ENCODE measurements at places on chromosomes 16 and 17.

GRCh38 chr16:27811881-27812280, 251.6 kb downstream of the GSG1L start:
- no peak for DNase-seq

DNA sequence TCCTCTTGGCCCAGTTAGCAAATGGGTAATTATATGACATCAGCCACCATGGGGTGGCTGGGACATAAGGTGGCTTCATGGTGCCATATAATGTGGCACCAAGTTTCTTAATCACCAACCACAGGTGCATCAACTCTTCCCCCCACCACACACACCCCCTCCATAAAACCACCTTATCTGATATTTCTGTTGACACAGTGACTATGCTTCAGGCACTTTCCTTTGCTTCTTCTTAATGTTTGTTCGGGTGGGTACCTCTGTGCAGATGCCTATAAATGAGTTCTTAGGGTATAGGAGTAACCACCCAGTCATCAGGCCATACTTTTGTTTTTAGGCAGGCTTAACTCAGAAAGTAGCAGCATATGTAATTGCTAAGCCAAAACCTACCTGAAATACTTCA, 29.5 kb downstream of the RNF43 start:
- no peak for DNase-seq

DNA sequence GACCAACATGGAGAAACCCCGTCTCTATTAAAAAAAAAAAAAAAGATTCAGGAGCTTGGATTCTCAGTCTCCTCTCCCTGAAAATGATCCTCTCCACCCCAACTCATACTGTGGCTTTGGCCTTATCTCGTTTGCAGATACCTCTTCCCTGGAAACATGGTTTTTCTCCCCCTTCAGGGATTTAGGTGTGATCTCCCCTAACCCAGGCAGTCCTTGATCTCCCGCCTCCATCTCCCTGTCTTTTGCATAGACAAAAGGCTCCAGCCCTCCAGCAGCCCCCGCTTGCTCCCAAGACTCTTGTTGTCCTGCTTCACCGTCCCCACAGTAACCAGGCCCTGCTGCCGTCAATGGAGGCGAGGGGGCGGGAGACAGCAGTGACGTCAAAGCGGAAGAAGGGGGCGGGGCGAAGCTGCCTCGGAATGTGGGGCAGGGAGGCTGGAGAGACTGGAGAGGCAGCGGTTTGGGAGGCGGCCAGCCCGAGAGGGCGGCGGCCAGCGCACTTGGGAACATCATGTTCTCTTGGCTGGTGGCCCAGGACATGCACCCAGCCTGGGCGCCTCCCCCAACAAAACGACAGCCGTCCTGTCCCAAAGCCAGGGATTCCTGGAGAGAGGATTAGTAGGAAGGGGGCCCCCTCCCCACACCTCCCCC, 1.9 kb upstream of the PER1 start:
- DNase-seq: no peak

DNA sequence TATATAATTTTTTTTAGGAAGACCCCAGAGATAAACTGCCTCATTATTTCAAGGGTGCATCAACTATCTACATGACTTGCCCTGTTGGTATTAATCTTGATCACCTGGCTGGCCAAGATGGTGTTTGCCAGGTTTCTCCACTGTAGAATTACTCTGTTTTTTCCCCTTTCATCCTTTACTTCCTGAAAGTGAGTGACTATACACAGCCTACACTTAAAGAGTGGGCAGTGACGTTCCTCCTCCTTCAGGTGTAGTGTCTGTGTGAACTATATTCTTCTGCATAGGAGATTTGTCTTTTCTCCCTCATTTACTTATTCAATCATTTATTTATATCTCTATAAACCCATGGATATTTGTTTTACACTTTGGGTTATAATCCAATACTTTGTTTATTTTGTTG, 246.7 kb downstream of the IRF8 start:
- DNase-seq: no peak

DNA sequence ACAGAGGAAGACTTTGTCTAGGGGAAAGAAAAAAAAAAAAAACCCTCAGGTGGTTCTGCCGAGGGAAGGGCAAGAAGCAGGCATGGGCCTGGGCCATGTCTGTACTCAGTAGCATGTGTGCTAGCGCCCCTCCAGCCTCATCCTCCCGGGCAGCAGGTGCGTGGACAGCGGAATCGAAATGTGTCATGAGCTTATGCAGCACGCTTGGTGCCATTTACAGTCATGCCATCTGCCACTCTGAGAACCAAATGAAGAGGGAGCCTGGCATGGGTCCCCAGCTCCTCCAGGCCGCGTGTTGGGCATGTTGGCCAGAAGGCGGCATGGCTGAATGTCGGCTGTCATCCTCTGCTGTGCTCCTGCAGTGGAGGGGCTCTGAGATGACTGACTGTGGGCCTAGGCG, 31.4 kb downstream of the CRAMP1 start:
- DNase-seq: no peak

DNA sequence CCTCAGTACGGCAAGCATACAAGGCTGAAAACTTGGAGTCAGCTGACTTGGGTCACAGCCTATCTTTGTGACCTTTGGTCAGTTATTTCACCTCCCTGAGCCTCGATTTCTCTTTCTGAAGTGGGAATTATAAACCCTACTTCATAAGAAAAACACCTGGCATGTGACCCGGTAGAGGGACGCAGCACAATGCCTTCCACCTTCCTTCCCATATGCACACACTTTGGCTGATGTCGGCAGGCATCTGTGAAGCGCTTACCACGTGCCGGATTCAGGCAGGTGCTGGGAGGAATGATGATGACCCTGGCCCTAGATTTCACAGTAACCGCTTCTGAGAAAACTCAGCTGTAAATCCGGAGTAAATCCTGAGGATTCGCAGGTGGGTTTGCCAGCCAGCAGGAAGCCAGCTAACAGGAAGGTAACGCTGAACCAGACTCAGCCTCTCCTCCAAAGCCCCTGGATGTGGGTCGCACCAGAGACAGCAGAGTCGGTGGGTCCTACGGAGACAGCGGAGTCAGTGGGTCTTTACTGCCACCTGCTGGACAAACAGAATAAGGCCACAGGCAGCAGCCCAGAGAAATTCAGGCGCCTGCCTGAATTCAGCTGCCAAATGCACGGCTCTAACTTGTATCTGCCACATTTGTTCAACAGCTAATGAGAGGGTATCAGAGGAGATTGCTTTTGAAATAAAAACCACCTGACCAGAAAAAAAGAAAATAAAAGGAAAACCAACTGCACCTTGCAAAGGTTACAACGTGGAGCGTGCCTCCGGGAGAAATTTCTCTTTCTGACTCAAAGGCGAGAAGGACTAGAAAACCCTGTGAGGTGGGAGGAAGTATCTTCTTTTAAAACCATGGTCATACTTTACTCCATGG, 16.6 kb downstream of the COPRS start:
- no peak for DNase-seq

DNA sequence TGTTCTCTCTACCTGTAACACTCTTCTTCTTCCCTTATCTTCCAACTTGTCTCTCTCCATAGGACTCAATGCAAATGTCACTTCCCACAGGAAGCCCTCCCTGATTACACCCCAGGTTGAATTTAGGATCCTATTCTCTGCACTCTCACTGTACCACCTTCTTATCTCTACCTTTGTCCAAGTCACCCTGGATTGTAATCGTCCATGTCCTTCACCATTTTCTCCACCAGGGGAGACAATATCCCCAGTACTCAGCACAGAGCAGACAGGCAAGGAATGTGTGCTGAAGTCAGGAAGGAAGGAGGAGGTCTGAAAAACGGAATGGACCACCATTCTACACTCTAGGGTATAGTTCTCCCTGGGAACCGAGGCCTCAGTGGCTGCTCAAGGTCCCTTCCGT, 14.2 kb downstream of the C16orf82 start:
- DNase-seq: no peak

- DNase-seq: no peak
Measured at GRCh38 chr17:10585529-10585928, 36.1 kb upstream of the MYH2 start.

GRCh38 chr17:9057310-9057709, 36.0 kb downstream of the NTN1 start:
- no peak for DNase-seq

- no peak for DNase-seq
Measured at GRCh38 chr16:73220836-73221235, 172.9 kb upstream of the ZFHX3 start.

DNA sequence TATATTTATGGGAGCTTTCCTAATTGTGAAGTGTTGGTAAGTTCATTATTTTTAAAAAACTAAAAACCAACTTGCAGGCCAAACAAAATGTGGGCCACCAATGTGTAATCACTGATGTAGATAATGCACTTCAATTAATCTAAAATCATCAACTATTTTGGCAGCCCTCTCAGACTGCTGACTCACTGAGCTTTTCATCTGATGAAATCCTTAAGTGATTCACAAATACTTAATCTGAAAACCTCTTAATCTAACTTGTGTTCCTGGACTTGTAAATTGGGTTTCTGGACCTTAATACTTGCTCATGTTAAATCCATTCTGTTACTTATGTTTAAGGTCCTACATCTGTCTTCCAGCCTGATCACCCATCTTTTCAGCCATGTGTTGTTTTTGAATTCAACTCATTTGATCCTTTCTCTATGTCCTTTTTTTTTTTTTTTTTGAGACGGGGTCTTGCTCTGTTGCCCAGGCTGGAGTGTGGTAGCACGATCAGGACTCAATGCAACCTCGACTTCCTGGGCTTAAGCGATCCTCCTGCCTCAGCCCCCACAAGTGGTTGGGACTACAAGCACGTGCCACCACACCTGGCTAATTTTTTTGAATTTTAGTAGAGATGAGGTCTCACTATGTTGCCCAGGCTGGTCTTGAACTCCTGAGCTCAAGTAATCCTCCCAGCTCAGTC, 39.0 kb downstream of the PRKCB start:
- no peak for DNase-seq

- DNase-seq: no peak
Measured at GRCh38 chr16:31190818-31191444, 11.0 kb downstream of the FUS start.

GRCh38 chr17:35906191-35906925, 24.2 kb downstream of the RDM1 start:
- no peak for DNase-seq

- no peak for DNase-seq
Measured at GRCh38 chr16:30132591-30132990, 9.6 kb upstream of the MAPK3 start.

DNA sequence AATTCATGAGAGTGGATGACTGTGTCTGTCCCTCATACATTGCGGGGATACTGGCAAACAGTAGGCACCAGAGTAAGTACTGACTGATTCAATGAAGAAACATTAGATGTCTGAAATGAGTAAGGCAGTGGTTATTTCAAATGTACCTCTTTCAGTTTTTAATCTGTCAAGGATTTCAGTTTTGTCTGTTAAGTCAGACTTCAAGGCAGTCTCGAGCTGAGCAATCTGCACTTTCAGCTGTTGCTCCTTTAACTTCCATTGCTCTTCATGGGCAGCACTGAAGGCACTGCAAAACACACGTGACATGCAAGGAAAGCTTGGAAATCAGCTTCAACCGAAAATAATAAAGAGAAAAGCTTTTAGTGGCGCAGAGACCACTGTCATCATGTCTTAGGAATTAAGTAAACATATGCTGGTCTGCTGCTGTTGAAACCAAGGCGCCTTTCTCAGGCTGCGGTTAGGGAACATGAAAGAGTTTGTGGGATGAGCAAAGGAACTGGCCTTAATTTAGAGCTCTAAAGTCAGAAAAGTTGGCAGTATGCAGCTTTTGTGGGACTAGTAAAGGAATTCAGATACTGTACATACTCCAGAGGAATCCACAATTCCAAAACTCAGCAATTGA, 38.8 kb downstream of the RPGRIP1L start:
- no peak for DNase-seq

- DNase-seq: no peak
Measured at GRCh38 chr17:49985310-49985990, 9.6 kb downstream of the DLX3 start.
